Posterior vena cava (tissue), 2 donors: ENCODE measurements at places on chromosomes 6 and 20. TPM values are rescaled to one million over a fixed set of nuclear protein-coding genes. Genes with fewer than 3 reads are reported as not detected.

GRCh38 chr20:16848061-16848460 lies 99.9 kb downstream of the OTOR start:
- DNase-seq: no peak

- DNase-seq: no peak
These were observed 48.9 kb upstream of the EPHA7 start for GRCh38 chr6:93468291-93468690.

DNA sequence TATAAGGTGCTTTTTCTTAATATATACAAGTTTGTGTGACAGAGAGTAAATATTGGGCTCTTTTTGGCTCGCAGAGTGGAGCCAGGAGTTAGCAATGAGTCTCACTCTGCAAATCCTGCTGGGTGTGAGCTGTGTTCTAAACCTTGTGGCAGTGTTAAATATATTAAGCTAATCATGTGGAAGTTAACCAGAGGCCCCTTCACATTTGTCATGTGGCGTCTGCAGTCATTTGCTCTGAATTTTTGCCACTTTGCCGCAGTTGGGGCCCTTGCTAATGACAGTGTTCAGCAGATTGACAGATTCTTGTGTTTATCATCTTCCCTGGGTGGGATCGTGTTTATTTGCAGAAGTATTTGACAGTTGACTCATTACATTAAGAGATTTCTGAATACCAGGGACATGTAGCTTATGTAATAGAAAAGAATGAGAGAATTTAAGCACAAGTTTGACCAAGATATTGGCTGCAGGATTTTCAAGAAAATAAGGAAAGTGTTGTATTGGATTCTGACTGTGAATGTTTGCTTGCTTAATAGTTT lies 37.9 kb downstream of the SPATA2 start:
- DNase-seq: no peak

FNDC1 gene
- total RNA-seq: 2.8 TPM

GRCh38 chr20:17594443-17594842 lies 24.6 kb downstream of the DSTN start:
- DNase-seq: no peak

NAA20 gene
- total RNA-seq: 45.3 TPM

DNA sequence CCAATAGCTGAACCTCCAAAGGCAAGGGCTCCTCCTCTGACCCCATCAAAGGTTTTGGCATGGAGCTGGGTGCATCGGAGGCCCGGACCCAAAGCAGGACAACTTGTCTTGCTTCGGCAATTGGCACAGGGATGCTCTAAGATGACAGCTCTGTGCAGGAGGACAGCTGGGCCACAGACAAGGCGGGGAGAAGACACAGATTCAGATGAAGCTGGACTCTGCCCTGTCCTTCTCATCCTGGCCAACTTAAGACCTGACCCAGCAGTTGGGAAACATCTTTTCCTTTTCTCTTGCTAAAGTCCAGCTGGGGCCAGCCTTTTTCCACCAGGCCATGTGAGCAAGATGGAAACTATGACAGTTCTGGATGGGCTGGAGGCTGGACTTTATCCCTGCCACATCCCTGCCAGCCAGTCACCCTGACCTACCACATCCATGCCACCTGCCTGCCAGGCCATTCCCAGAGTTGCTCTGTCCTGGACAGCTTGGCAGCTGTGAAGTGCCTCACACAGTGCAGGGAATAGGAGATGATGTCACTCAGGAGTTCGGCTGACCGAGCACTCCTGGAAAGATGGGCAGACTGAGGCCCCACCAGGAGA lies 12.7 kb upstream of the PSMF1 start:
- DNase-seq: no peak

PACRG gene
- total RNA-seq: 0.14 TPM

VSX1 gene
- not detected for total RNA-seq

DNA sequence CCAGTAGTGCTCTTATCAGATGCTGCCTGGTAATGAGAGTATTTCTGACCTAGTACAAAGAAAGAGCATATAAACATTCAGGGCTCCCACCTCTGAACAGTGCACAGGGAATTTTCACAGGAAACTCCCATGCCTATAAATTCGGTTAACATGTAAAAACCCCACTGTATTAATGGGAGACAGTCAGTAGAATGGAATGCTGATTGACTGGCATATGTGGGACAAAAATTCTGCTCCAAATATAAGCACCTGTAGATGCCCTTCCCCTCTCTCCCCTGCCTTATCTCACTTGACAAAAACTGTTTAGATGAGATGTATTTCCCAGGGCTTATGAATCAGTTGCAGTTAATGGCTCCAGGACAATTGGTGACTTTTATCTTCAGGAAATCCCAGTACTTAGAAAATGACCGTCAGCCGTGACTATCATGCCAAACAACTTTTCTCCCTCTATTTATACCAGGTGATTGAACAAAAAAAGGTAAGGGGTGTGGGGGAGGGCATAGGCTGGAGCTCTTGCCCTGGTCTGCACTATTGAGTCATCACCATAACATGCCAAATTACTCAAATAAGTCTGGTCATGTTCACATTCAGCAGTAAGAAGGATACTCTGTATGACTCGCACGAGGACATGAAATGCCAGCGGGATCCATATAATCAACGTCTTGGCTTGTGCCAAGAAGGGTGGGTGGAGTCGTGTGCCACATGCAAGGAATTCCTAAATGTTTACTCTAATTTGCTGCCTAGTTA lies 176.4 kb upstream of the BMP2 start:
- DNase-seq: no peak

GRCh38 chr20:62410746-62411478 lies 3.8 kb upstream of the CABLES2 start:
- DNase-seq: no peak

MMP24 gene
- 0.88 TPM for total RNA-seq

WTAP gene
- total RNA-seq: 70.1 TPM

SLC24A3 gene
- 25.3 TPM for total RNA-seq

DNA sequence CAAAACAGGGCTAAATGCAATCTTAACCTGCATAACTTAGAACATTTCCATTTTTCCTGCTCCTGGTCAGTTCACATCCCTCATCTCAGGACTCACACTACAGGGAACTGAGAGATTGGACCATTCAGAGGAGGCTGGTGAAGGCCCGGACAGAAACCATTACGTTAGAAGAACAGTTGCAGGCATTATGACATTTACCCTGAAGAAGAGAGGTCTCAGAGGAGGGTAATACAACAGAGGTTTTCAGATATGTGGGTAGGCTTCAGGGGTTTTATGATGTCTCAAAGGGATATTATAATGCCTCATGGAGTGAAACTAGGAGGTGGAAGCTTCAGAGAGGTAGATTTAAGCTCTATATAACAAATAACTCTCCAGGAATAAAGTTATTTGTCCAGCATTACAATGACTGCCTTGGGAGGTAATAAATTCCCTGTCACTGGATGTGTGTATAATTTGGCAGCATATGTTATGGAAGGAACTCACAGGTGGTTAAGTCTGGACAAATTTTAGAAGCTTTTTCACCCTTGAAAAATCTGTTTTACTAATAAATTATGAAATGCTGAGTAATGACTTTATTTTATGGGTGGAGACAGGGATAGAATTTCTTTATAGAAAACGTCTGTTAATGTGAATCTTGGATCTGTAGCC lies 36.7 kb upstream of the RIPOR2 start:
- no peak for DNase-seq
